ENCODE measurements at places on chromosomes 2 and 18. TPM values are rescaled to one million over a fixed set of nuclear protein-coding genes. Genes with fewer than 3 reads are reported as not detected.

ZNF396 gene
- 0.87 TPM for polyA plus RNA-seq

G6PC2 gene
- not detected for polyA plus RNA-seq

CDKL4 gene
- not detected for polyA plus RNA-seq

TBR1 gene
- polyA plus RNA-seq: not detected

ALPI gene
- polyA plus RNA-seq: not detected

UBR3 gene
- polyA plus RNA-seq: 8.5 TPM

CNDP1 gene
- polyA plus RNA-seq: not detected

KIF5C gene
- polyA plus RNA-seq: 3.4 TPM

COBLL1 gene
- not detected for polyA plus RNA-seq

CABYR gene
- polyA plus RNA-seq: 0.62 TPM

CRYGC gene
- not detected for polyA plus RNA-seq

SCN2A gene
- not detected for polyA plus RNA-seq

FARSB gene
- polyA plus RNA-seq: 23.8 TPM

KIF3C gene
- 1.5 TPM for polyA plus RNA-seq

SP140 gene
- polyA plus RNA-seq: 34.0 TPM

NT5DC4 gene
- not detected for polyA plus RNA-seq

LOXL3 gene
- 0.08 TPM for polyA plus RNA-seq

EGR4 gene
- polyA plus RNA-seq: not detected

SERPINB11 gene
- not detected for polyA plus RNA-seq

TSPYL6 gene
- polyA plus RNA-seq: not detected

NEU2 gene
- polyA plus RNA-seq: not detected

THADA gene
- 12.2 TPM for polyA plus RNA-seq

CROCC2 gene
- polyA plus RNA-seq: not detected

ADGRF3 gene
- polyA plus RNA-seq: 0.43 TPM

RESP18 gene
- polyA plus RNA-seq: not detected

ZAP70 gene
- 184 TPM for polyA plus RNA-seq

SAG gene
- not detected for polyA plus RNA-seq

ABCG8 gene
- not detected for polyA plus RNA-seq

MRPL19 gene
- polyA plus RNA-seq: 33.2 TPM

NPHP1 gene
- 1.0 TPM for polyA plus RNA-seq

POTEI gene
- polyA plus RNA-seq: not detected

LAMA3 gene
- 0.47 TPM for polyA plus RNA-seq

BMP10 gene
- polyA plus RNA-seq: not detected

DPP10 gene
- not detected for polyA plus RNA-seq

ASB3 gene
- 18.0 TPM for polyA plus RNA-seq

TYW5 gene
- polyA plus RNA-seq: 4.1 TPM

UGT1A10 gene
- not detected for polyA plus RNA-seq

CHRNG gene
- not detected for polyA plus RNA-seq

GCG gene
- not detected for polyA plus RNA-seq

MYOM1 gene
- 0.92 TPM for polyA plus RNA-seq

TUBB8B gene
- not detected for polyA plus RNA-seq

FAM117B gene
- polyA plus RNA-seq: 8.0 TPM

FBXO41 gene
- polyA plus RNA-seq: 2.4 TPM

SLC5A7 gene
- not detected for polyA plus RNA-seq

ANKRD23 gene
- polyA plus RNA-seq: 0.47 TPM

PLB1 gene
- 0.16 TPM for polyA plus RNA-seq

GBX2 gene
- not detected for polyA plus RNA-seq

GATA6 gene
- 0.32 TPM for polyA plus RNA-seq

DPYSL5 gene
- not detected for polyA plus RNA-seq

FOXI3 gene
- not detected for polyA plus RNA-seq

CASP10 gene
- polyA plus RNA-seq: 8.1 TPM

ABHD1 gene
- 1.4 TPM for polyA plus RNA-seq

IGFBP2 gene
- 1.2 TPM for polyA plus RNA-seq

CFC1 gene
- polyA plus RNA-seq: not detected
